Peyer's patch (tissue), 4 donors: ENCODE measurements at places on chromosomes 1 and 21. TPM values are rescaled to one million over a fixed set of nuclear protein-coding genes. Genes with fewer than 3 reads are reported as not detected.

OR2L2 gene
- 0.13 TPM for total RNA-seq

FCGR3B gene
- total RNA-seq, result 6.6 TPM

CCDC185 gene
- not detected for total RNA-seq

DNA sequence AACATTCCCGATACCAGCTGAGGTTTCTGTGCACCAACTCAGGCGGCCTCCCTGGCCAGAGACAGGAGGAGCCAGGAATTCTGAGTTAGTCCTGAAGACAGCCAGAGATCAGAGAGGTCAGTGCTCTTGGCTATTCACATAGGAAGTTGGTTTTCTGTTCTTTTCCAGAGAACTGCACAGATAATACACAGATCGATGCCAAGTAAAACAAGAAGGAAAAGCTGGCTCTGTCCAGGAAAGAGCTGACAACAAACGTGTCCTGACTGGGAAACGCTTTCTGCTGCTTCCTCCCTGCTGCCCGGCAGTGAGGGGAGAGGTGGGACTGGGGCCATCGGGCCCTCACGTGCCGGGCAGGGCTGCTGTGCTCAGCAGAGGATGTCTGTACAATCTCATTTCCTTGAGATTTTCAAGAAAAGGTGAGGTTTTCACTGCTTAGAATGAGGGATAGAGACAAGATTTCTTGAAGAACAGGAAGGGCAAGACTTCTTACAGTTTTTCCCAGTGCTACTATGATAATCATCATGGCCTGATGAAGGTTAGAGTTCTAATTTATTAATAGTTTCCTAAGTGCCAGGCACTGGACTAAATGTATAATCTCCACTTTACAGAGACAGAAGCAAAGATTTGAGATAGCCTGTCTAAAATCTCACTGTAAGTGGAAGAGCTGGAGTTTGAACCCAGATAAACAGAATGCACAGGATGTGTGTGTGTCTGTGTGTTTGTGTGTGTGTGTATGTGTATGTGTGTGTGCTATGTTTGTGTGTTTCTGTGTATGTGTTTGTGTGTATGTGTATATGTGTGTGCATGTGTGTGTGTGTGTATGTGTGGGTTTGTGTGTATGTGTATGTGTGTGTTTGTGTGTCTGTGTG lies 211.0 kb upstream of the RAB4A start:
- DNase-seq, result no peak

GRCh38 chr1:206705191-206705590 lies 20.5 kb downstream of the MAPKAPK2 start:
- DNase-seq, result no peak

- DNase-seq, result no peak
These were observed 173.2 kb downstream of the CACNA1E start for GRCh38 chr1:181656491-181656890.

DNA sequence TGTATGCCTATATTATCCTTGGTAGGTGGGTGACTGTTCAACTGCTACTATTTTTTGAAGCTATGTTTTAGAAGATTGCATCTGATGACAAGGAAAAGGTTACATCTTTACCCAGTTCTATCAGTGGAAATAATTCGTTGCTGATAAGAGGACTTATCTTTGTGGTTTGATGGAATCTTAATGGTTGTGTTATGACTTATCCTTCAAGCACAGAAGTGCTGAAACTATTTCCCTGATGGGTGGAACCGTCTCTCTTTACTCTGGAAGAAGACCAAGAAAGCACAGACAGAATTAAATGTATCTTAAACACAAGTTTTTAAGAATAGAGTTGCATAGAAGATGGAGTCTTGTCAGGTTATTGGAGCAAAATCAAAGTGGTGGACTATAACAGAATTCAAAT lies 437.7 kb upstream of the KAZN start:
- no peak for DNase-seq

DNA sequence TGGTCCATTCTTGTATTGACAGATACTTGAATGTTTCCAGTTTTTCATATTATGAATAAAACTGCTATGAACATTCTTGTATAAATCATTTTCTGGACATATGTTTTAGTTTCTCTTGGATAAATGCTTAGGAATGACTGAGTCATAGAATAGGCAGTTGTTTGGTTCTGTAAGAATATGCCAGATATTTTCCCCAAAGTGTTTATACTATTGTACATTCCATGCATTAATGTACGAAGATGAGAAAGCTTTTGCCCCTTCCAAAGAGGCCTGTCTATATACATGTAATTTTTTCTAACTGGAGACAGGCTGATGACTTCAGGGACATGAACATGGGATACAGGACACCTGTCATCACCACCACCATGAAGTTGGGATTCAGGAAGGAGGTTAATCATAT lies 11.3 kb downstream of the NBPF3 start:
- no peak for DNase-seq
